SIG-M5 (cell line): ENCODE measurements at places on chromosomes 2 and 18.

DNA sequence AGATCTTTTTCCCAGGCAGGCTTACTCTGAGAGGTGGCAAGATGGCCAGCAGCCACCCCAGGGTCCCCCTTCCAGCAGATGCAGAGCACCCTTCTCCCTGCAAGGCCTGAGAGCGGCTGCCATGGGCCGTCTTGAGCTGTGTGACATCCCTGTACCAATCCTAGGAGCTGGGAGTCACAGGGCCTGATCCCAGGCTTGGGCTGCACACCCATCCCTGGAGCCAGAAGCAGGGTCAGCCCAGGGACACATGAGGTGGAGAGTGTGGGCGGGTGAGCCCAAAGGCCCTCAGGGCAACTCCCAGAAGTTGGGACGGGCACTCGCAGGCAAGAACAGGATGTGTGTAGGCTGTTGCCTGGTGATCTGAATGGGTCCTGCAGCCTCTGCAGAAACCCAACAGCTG is 40.5 kb downstream of the CROCC2 start:
- no peak for DNase-seq

DNA sequence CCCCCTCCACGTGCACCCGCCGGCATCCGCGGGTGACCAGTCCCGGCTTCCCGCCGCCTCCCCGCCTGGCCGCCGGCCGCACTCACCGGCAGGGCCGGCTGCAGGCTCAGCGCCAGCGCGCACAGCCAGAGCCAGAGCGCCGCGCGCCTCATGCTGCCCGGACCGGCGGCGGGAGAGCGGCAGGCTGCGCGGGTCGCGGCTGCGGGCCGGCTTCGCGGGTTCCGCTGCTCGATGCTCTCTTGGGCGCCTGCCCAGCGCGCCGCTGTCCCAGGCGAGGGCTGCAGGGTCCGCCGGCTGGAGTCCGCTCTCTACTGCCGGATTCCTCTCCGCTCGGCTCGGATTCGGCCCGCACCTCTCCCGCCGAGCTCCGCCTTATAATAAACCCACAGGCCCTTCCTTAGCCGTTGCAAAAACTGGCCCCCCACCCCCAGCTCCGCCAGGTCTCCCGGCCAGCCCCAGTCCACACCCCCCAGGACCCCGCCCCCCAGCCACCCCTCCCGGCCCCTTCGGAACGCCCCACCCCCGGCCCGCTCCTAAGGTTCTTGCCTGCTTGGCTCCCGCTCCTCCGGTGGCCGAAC is at the start of gene SDC1:
Gene SDC1 (minus strand): TSS at position 415 of the 578 bp plus-strand sequence. CDS start 263 bp downstream, at position 152.
- DNase-seq, result no peak

DNA sequence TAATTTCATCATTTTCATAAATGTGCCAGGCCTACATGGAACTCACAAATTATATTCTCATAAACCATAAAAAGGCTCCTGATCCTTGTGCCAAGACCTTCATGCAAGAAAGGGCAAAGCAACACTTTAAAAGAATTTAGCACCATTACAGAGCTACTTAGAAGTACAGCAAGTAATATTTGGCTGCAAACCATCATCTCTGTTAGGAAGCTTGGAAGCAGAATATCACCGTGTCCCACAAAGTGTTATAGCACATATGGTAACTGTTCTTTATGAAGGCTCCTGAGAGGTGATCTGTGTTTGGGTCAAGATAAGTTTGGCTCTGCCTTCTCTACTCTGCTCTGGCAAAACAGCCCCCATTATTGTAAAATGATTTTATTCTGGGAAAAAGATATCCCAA is 59.7 kb upstream of the KCNJ3 start:
- DNase-seq, result no peak

GRCh38 chr2:171327043-171327496 is 106.7 kb downstream of the METTL8 start:
- DNase-seq, result no peak

DNA sequence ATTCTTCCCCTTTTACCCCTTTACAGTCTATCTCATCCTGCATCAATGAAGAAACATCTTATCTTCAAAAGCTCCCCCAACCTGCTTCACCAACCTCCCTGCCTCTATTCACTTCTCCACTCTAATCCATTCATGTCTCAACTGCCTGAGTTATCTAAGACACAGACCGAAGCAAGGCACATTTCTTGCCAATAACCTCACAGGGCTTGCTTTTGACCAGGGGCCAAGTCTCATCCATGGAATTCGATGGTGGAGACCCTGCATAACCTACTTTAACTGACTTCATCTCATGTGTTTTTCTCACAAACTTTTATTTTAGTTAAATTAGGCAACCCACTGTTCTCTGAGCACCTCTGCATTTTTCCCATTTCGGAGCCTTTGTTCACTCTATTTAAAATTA is 69.7 kb downstream of the MYCN start:
- DNase-seq, result no peak

DNA sequence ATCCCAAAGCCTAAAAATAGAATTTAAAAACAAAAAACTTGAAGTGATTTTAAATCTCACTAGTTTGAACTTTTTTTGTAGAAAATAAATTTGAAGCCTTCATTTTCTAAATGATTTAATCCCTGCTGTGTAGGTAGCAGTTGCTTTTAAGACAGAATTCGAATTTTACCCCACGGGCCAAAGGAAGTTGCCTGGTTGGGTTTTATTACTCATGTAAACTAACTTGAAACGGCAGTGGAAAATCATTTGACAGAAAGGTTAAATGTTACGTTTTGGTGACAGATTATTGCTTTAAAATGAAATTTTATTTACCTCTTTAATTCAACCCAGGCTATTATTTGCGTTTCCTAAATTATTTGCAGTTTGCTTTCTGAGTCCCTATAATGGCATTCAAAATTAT is 2.0 kb downstream of the MAPRE2 start:
- DNase-seq, result no peak

- no peak for DNase-seq
Observed at GRCh38 chr2:109720380-109721106, 73.6 kb upstream of the RGPD5 start.

GRCh38 chr2:95361216-95361980 is 41.1 kb upstream of the FAHD2A start:
- DNase-seq, result no peak

DNA sequence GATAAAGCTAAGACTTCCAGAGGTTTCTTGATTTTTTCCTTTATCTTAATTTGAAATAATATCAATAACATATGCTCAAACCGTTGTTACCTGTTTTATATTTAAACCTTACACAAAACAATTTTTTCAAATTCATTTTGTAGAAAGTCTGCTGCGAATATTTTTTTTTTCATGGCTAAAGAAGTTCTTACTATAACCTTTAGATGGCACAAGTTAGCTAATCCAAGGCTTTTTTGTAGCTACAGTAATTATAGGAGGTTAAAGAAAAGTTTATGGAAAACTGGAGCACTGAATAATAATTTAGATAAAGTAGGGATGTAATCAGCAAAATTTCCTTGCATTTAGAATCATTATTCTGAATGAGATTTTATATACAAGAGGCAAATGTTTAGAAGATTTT is 78.0 kb upstream of the PNPT1 start:
- no peak for DNase-seq
